NT2/D1 (cell line): ENCODE measurements at places on chromosomes 4 and X.

GRCh38 chr4:71221510-71222466, 117.0 kb upstream of the SLC4A4 start:
- DNase-seq, result no peak

- DNase-seq, result no peak
These were observed 16.0 kb downstream of the PPP2R2C start for GRCh38 chr4:6456450-6456849.

DNA sequence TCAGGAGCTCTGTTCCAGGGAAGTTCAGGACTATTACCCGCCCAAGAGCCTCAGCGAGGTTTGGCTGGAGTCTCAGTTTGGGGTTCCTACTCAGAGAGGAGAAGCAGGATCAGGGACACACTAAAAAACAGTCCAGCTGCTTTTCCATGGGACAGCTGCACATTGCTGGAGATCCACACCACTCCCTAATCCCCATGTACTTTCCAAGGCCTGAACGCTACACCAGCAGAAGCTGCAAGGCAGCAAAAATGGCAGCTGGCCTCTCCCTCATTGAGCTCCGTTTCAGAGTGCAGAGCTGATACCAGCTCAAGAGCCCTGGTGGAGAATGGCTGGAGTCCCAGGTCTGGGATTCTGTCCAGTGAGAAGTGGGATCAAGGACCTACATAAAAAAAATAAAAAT, 551.2 kb upstream of the PABPC5 start:
- no peak for DNase-seq

DNA sequence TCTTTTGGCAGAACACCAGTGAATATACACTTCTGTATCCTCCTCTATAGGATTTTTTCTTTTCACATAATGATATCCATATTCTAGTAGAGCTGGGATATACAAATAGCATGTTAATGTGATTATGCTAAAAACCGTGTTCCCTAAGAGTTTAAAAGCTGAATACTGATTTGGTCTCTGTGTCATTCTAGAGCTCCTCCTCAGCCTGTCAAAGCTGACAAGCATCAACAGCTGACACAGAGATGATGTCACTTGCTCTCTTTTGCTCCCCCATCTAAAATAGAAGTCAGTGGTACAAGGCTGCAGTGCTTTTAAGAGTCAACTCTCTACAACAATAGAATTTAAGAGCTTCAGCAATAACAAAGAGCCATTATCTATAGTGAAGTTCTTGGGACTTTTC, 17.1 kb upstream of the HERC3 start:
- no peak for DNase-seq
